ENCODE measurements at places on chromosomes 6 and 20.

DNA sequence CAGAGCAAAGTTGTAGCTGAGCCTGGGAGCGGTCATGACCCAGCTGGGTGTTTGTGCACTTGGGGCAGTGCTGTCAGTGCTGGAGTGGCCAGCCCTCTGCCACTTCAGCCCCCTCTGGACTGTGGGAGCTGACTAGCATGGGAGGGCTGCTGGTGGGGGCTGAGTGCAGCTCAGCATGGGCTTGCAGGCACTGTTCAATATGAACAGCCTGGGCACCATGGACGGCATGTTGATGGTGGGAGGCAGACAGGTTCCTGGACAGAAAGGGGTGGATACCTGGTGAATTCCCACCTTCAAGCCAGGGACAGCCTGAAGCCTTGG is 50.5 kb downstream of the GGTLC1 start:
- no peak for DNase-seq

DNA sequence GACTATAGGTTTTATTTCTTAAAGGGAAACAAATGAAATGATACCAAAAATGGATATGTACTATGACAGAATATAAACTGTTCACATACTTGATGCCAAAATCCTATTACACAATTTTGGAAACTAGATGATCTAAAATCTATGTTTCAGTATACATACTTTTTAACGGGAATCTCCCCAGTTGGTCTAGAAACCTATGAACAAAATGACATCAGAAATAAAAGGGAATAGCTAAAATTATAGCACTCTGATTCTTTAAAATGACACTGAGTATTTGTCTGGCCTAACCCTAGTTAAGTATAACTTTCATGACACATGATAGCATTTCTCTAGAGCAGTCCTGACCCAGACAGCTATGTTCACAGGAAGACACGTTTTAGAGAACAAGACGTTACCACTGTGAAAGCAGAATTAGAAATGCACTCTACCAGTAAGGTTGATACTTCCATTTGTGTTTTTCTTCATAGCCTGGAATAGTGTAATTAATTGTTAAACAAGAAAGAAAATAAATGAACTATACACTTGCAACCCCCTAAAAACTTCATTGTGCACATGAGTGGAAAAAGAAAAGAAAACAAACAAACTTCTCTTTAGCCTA is 3.3 kb downstream of the OSER1 start:
- no peak for DNase-seq

DNA sequence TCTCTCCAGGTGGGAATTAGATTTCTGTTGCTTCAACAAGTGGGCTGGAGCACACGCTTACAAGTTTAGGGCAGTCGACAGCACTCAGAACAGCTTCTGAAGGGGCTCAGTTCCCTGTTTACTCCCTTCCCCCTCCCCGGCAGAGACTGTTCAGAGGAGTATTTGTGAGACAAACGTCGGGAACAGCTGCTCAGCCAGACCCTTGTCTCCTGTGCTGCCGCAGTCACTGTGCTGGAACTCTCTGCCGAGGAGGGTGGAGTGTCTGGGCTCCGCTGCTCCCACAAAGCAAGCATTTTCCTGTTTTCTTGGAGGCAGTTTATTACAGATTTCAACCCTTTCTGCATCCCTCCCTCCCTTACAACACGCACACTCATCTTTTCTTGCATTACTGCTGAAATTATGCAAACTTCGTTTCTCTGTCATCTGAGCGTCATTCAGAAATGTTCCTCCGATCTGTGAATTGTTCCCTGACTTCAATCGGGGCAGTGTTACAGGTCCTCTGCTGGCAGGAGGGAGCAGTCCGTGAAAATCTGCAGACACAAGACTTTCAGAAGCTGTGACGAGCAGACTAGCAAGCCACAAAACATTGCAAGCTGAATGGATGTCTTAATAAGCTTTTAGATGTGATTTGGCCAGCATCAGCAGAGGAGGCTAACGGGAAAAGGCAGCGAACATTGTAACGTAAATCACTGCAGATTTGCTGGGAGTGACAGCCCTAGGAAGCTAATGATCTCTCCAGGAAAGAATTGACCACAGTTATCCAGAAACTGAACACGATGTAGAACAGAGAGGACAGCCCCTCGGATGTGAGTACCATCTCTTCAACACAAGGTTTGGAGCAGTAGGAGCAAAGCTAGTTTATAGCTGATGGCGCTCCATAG is 76.2 kb downstream of the LYRM2 start:
- no peak for DNase-seq

GRCh38 chr6:125584468-125584939 is 164.9 kb upstream of the HEY2 start:
- DNase-seq = no peak

DNA sequence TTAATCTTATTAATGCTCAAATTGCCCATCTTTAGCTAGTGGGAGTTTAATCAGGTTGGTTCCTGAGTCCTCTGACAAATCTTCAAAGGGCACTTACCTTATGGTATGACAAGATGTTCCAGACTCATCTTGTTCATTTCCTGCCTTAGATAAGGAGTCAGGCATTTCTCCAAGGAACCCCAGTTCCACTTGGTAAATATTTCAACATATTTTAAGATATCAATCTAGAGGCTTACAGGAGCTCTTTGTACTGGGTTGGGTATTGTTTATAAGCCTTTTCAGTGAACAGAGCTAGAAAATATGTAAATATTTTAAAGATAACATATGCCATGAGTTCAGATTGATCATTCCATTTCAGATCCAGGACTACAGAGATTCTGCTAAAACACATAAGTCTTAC is 159.8 kb downstream of the RCAN2 start:
- DNase-seq = no peak

DNA sequence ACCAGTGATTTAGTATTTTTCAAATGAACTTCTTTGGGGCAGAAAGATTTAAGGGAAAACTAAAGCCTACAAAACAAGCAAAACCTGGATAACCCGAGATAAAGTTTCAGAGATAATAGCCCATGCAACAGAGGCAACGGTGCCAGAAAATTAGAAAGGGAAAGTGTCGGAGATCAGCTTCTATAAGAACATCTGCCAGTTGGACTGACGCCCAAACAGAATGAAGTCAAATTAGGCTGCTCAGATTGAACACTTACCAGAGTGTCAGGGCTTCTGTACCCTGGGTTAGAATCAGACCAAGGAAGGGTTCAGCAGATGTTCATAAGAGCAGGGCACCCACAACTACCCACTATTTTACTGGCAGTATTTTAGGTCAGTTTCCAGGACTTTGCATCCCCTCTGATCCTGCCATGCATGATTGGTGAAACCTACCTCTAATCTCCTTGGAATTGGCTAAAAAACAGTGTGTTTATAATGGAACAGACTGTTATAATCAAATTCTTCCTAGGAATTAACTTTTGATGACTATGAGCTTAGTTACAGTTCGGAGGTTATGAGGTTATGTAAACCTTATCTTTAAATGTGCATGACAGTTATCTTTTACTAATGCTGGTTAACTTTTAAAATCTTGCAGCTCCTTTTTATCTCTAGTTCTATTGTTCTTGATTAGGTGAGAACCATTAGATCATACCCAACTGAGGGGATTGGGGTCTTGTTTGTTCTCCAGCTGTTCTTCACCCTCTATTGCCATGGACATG is 13.1 kb downstream of the BMP2 start:
- DNase-seq = no peak

DNA sequence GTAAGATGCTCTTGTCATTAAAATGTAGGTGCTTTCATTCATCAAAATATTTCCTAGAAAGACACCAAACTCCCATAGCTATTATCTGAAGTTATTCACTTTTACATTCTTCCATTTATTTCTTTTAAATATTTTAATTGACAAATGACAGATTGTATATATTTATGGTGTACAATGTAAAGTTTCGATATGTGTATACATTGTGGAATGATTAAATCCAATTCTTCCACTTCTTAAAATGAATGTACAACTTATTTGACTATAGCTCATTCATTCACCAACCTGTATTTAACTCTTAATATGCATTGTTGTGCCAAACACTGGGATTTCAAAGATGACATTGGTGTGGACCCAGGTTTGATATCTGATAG is 41.0 kb downstream of the CCN2 start:
- DNase-seq = no peak

- peak; percentile 58 for DNase-seq
Observed at GRCh38 chr6:169990095-169991030, 238.9 kb downstream of the ERMARD start.

- DNase-seq = no peak
Observed at GRCh38 chr6:100096341-100096740, 102.3 kb upstream of the MCHR2 start.

GRCh38 chr20:3733119-3733995 is 872 bp downstream of the HSPA12B start:
- no peak for DNase-seq

DNA sequence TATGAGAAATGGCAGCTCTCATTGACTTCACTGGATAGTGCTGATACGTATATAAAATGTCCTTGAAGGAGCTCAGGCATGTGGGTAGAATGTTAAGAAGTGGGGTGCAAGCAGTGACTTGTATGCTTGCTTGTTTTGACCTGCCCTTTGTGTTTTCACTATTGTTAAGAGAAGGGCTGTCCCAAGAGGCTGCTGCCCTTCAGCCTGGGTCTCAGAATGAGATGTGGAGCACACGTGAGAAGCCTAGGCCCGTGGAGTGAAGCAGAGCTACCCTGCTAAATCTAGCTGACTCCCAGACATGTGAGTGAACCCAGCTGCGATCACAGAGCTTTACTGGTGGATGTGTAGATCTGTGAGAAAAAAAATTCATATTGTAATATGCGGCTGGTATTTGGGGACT is 305.3 kb upstream of the RGS17 start:
- no peak for DNase-seq

GRCh38 chr6:122718616-122719015 is 60.9 kb upstream of the FABP7 start:
- DNase-seq = no peak

- DNase-seq = no peak
Observed at GRCh38 chr6:13303668-13304017, 24.7 kb downstream of the TBC1D7 start.

DNA sequence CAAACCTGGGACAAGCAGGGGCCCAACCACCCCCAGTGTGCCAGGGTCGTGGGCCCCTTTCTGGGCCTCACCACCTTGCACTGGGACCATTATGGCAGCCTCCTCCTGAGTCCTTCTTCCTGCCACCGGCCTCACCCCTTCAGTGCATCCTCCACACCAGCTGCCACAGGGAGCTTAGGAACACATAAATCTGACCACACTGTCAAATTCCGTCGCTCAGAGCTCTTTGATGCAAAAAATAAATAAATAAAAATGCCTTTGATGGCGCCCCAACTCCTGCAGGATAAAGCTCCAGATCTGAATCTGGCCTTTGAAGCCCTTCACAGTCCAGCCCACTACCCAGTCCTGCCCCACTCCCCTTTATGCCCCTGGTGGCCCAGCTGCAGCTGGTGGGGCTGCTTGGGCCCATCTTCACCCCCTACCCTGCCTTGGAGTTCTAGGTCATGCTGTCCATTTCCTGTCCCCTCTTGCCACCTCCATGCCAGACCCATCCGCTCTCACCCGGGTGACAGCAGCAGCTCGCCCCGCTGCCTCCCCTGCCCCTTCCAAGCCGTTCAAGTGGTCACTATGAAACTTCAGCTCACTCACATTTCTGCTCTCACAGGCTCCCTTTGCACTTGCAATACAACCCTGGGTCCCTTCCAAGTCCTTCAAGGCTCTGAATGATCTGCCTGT is 16.0 kb downstream of the MYH7B start:
- no peak for DNase-seq

- no peak for DNase-seq
Observed at GRCh38 chr6:150592377-150592995, 7.2 kb upstream of the PLEKHG1 start.

DNA sequence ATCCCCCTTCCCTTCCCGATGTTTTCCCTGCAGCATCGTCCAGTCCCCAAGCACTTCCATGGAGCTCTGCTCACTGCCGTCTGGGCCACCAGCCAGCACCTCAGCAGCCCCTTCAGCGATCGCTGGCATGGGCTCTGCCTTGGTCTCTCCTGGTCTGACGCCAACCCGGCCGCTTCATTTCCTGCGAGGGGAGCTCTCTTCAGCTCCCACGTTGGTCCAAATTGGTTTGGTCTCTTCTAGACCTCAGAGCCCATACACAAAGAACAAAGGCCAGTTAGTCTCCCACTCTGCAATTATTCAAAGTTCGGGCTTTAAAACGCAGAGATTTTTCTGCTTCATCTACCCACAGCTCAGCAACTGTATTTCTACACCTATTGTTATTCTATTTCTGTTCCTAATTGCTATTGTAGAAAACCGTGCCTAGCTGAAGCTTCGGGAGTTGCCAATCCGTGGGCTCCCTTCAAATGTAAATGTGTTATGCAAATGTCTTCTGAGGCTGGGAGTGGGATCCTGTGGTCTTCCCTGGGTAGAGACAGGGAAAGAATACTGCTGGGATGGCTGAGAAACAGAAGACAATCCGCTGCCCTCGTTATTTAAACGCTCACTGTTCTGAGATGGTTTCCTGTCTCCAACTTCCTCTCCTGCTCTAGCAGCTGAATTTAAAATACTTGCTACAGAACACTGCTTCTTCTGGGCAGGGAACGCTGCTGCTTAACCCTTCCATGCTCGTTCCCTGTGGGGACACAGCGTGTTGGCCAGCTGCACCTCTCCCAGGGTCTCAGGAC is 154.2 kb upstream of the QKI start:
- no peak for DNase-seq

DNA sequence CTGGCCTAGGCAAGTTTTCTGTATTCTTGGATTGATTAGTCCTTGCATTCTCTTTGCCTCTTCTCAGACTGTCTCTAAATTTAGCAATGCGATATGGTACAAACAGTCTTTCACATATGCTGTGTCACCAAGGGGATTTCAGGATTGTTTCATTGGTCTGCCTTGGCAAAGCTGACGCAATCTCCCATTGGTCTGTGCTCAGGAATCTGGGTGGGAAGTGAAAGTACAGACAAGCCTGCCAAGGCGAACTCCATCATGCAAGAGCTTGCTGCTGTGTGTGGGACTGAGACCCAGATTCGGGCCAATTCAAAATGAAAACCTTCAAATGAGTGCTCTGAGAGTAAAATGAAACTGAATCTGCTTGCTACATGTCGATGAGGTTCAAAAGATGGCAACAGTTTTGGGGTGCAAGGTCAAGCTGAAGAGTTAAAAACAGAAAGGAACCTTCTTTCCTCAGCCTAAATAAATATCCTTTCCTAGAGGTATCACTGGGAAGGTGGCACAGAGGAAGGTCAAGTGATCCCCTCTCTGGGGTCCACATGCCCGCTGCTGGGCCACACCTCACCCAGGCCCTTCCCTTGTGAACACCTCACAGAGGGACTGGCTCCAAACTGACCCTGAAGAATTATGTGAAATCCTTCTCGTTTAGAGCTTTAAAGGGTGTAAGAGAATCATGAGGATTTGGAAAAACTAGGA is 198.8 kb upstream of the PREP start:
- DNase-seq = peak; percentile 32

GRCh38 chr20:58892932-58893224 is 40.4 kb downstream of the GNAS start:
- DNase-seq = no peak

- DNase-seq = no peak
Observed at GRCh38 chr6:9292975-9293374, 857.6 kb upstream of the SLC35B3 start.

- peak; percentile 25 for DNase-seq
Observed at GRCh38 chr6:155628306-155628705, 172.7 kb upstream of the NOX3 start.

- no peak for DNase-seq
Observed at GRCh38 chr20:61159957-61160686, 91.9 kb upstream of the CDH4 start.

Data from stimulated activated CD4-positive, alpha-beta T cell treated with anti-CD3 and anti-CD28 coated beads, Interleukin-12 subunit alpha, Interleukin-12 subunit beta, amount 100 ng/mL, for 24 hours (primary cell).